Gastroesophageal sphincter (tissue), 4 donors: ENCODE measurements at places on chromosomes 1 and 21. TPM values are rescaled to one million over a fixed set of nuclear protein-coding genes. Genes with fewer than 3 reads are reported as not detected.

DNA sequence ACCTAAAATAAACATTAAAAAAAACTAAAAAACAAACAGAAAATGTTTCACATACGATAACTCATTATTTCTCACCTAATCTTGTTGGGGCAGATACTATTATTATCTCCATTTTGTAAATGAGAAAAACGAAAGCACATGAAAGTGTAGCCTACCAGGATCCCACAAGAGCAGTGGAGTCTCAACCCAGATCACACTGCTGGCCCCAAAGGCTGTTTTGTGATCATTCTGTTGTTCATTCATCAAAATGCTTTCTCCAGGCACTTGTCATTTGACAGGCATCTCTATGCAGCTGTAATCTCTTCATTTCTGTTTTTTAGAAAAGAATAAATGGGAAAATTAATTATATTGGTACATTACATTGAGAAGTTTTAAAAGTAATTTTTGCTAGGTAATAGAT lies 67.5 kb downstream of the AK5 start:
- ATAC-seq, result no peak

GRCh38 chr1:111660204-111661150 lies 40.9 kb downstream of the RAP1A start:
- ATAC-seq, result no peak

DNA sequence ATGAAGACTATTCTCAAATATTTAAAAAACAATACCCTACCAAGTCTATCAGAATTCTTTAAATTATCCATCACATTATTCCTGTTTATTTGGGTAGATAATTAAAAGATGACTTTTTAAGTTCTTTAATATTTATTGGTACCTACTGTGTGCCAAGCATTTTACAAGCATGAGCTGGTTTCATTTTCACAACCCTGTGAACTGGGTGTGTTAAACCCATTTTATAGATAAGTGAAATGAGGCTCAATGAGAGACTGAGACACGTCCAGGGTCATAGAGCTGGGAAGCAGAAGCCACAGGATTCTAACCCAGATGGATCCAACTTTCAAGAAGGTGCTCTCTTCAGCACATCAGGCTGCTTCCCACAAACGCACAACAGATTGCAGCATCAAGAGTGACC lies 12.3 kb downstream of the LRRN2 start:
- ATAC-seq, result no peak

GRCh38 chr1:207951652-207952051 lies 40.7 kb upstream of the CD34 start:
- no peak for ATAC-seq

The IFI44 gene
- total RNA-seq, result 10.3 TPM

The MPL gene
- total RNA-seq, result 0.27 TPM

The PRPF38B gene
- total RNA-seq, result 37.0 TPM

The KRTAP19-4 gene
- total RNA-seq, result not detected

The RCSD1 gene
- total RNA-seq, result 20.6 TPM

The HCRTR1 gene
- total RNA-seq, result 0.82 TPM
